Upper lobe of right lung (tissue), 1 donor: ENCODE measurements at places on chromosomes 11 and 22. TPM values are rescaled to one million over a fixed set of nuclear protein-coding genes. Genes with fewer than 3 reads are reported as not detected.

MS4A4A gene
- total RNA-seq = 53.9 TPM

ME3 gene
- total RNA-seq = 24.7 TPM

CCDC87 gene
- total RNA-seq = 0.26 TPM

C11orf91 gene
- 1.5 TPM for total RNA-seq

ANKRD42 gene
- 13.0 TPM for total RNA-seq

MPEG1 gene
- 34.1 TPM for total RNA-seq

KRTAP5-7 gene
- total RNA-seq = 0.46 TPM

TP53AIP1 gene
- total RNA-seq = not detected

OR5AP2 gene
- total RNA-seq = not detected

KCNK4 gene
- total RNA-seq = not detected

NXPE1 gene
- total RNA-seq = not detected

LRP4 gene
- total RNA-seq = 14.0 TPM

POLA2 gene
- 9.5 TPM for total RNA-seq

PAK1 gene
- 28.2 TPM for total RNA-seq

PIM3 gene
- total RNA-seq = 119 TPM

TTC28 gene
- 48.7 TPM for total RNA-seq

AQP11 gene
- 0.61 TPM for total RNA-seq

GAS2L1 gene
- total RNA-seq = 27.2 TPM

ANGPTL5 gene
- 0.23 TPM for total RNA-seq

CARD18 gene
- not detected for total RNA-seq

CCDC89 gene
- total RNA-seq = 1.2 TPM

ZNF195 gene
- 20.0 TPM for total RNA-seq

SSTR3 gene
- not detected for total RNA-seq

CBLIF gene
- not detected for total RNA-seq

CRACR2B gene
- total RNA-seq = 34.3 TPM

C11orf65 gene
- 0.46 TPM for total RNA-seq

GUCY1A2 gene
- total RNA-seq = 31.1 TPM

OR4D5 gene
- total RNA-seq = not detected

KCTD14 gene
- 13.6 TPM for total RNA-seq

MRGPRX1 gene
- not detected for total RNA-seq

GRAMD1B gene
- 4.8 TPM for total RNA-seq

OR52E5 gene
- not detected for total RNA-seq

SERPING1 gene
- total RNA-seq = 490 TPM

SLCO2B1 gene
- total RNA-seq = 204 TPM
